Karpas-422 (cell line): ENCODE measurements at places on chromosomes 1 and 21. TPM values are rescaled to one million over a fixed set of nuclear protein-coding genes. Genes with fewer than 3 reads are reported as not detected.

Gene KCNE2
- not detected in 2 replicates for total RNA-seq

GRCh38 chr1:177229781-177230180 is 59.0 kb downstream of the BRINP2 start:
- no peak for DNase-seq

Gene IGSF3
- not detected in 2 replicates for total RNA-seq

DNA sequence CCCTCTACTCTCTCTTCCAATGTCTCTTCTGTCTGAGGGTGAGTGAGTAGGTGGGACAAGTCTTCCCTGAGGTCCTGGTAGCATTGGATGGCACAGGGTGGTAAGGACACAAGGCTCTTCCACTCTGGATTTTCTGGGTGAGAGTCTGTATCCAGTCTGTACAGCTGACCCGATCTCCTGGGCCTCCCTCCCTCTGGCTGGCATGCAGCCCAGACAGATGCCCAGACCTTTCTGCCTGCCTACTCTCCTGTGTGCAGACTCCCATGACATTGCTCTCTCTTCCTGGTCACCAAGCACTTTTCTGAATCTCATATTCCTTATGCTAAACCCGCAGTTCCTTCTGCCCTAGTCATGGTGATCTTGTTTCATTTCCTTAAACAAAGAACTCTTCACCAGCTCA is 100.3 kb downstream of the GRIK3 start:
- DNase-seq = no peak

GRCh38 chr21:26421724-26422123 is 151.4 kb downstream of the CYYR1 start:
- DNase-seq = no peak

Gene HRNR
- total RNA-seq = not detected in 2 replicates

DNA sequence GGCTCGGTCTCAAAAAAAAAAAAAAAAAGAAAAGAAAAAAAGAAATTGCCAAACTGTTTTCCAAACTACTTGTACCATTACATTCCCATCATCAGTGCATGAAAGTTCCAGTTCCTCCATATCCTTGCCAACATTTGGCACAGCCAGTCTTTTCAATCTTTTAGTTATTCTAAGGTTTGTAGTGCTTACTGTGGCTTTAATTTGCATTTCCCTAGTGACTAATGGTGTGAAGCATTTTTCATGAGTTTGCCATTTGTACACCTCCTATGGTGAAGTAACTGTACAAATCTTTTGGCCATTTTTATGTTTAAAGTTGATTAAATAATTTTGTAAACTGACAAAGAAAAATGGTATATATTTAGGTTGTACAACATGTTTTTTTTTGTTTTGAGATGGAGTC is 70.7 kb downstream of the DEGS1 start:
- no peak for DNase-seq

DNA sequence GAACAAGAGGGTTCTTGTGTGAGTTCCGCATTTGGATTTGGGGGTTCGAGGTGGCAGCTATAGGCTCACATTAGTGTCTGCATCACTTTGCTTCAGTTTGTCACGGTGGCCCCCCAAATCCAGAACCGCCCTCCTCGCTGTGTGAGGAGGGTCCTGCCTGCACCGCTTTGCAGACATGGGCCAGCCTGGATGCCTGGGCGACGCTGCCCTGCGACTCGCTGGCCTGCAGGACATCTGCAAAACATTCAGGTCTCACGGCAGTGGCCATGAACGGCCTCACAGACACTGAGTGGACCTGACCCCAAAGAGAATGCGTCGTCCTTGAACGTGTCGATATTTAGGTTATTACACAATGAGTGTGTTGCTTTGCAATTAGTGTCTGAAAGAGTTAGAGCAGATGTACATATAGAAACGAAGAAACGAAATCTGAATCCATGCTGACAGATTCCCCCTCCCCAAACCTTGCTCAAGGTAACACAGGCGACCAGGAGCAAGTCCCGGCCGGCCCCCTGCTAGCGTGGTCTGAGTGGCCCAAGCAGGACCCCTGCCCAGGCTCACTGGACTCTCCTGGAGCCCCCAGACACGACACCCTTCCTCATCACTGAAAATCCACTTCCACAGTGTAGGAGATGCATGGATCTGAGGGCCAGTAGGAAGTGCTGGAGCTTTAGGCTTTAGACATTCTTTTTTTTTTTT is 20.4 kb downstream of the PDE9A start:
- no peak for DNase-seq
